ENCODE measurements at places on chromosomes 4 and X.
A peak's percentile ranks its signal among the peaks of the same experiment; 100 is the strongest.

DNA sequence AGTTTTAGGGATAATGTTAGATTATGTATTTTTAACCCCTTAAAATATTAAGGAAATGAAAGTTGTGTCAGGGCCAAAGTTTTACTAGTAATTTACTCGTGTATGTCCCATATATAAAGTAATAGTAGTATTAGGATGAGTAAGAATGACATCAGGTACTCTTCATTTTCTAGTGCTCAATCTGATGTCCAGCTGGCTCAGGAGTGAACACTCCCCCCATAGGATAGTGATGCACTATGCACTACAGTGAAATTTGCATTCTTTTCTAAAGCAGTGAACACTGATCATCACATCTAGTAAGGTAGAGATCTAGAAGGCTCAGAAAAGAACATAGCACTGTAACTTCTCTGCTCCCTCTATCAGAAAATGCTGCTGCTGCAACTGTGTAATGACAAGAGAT is 409.7 kb downstream of the GLUD2 start:
- no peak for DNase-seq

GRCh38 chrX:276581-277201 is 4.5 kb upstream of the PLCXD1 start:
- peak; percentile 61 for DNase-seq

- no peak for DNase-seq
Observed at GRCh38 chr4:13778367-13778766, 150.8 kb upstream of the BOD1L1 start.

- no peak for DNase-seq
Observed at GRCh38 chr4:76212851-76213414, 691 bp downstream of the SCARB2 start.

DNA sequence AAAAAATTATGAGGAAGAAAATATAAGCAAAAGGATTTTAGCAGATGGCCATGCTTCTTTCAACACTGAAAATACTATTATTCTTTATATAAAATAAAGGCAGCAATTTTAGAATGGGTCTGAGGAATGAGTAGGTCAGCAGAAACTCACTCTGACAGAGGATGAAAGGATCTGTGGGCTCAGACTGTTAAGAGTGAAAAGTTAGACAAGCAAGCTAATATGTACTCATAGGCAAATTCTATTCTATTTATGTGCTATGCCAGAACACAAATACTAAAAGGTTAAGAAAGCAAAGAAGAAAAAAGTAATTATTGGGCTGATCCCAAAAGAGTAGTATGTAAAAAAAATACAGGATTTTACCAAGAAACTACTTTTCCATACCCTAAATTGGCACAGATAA is 13.9 kb downstream of the LCORL start:
- DNase-seq: no peak

Measured in fibroblast of skin of abdomen (primary cell).